ENCODE measurements at places on chromosomes 2 and 18.

- DNase-seq = peak; percentile 49
These were observed 290.5 kb upstream of the KYNU start for GRCh38 chr2:142586693-142587580.

DNA sequence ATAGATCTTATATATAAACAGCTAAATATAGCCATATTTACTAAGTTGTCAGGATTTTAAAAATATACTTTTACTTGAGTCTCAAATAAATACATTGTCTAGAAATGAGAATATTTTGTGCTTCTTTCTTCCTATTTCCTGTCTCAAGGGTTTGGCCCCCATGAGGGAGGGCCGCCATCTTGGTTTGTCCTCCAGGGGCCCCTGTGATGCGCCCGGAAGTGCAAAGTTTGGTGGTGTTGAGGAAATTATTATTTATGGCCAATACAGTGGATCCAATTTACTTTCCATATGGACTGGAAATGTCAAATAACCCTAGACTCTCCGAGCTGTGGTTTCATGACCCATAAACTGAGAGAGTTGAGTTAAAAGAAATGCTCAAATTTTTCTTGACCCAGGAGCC lies 104.7 kb upstream of the OTOS start:
- no peak for DNase-seq

GRCh38 chr2:69238449-69239031 lies 148.5 kb downstream of the GFPT1 start:
- DNase-seq = no peak

- DNase-seq = no peak
These were observed 19.4 kb upstream of the SP5 start for GRCh38 chr2:170695521-170696410.

- no peak for DNase-seq
These were observed 43.6 kb downstream of the KCNG3 start for GRCh38 chr2:42450136-42450535.

DNA sequence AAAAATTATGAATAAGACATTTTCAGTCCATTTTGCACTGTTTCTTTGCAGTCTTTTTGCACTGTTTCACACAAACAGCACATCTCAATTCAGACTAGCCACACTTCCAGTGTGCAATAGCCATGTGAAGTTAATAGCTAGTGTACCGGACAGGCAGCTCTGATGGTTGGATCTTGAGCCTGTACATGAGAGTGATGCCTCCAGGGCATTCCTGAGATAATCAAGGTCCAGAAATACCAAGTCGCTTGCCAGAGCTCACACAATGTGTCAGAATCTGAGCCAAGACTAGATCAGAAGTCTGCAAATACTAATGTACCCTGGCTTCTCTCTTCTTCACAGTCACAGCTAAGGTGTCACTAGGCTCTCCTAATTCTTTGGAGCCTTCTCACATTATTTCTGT lies 180.2 kb downstream of the OSR1 start:
- DNase-seq = no peak

DNA sequence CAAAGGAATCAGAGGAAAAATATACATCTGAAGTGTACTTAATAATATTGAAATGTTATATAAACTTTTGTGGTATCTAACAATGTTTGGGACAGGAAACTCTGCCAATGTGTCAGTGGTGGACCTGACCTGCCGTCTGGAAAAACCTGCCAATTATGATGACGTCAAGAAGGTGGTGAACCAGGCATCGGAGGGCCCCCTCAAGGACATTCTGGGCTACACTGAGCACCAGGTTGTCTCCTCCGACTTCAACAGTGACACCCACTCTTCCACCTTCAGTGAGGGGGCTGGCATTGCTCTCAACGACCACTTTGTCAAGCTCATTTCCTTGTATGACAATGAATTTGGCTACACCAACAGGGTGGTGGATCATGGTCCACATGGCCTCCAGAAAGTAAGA lies 32.6 kb downstream of the CALCRL start:
- peak; percentile 1 for DNase-seq

DNA sequence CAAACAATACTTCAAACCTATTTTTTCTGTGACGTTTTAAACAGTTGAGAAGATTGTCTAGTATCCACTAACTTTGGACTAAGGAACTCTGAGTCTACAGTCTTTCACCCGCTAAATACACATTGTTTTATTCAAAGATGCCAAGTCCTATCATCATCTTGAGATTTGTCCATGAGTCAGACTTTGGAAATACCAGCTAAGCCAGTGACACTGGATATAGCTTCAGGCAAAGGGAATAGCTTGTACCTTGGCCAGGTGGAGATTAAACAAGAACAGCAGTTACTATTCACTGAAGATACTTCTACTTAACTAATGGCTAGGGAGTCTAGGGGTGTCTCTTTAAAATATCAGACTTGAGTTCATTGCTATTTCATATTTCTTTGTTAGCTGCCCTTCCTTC lies 137.5 kb downstream of the COMMD1 start:
- no peak for DNase-seq

GRCh38 chr2:237488295-237488694 lies 1.2 kb downstream of the MLPH start:
- no peak for DNase-seq

- no peak for DNase-seq
These were observed 55.7 kb downstream of the LOXHD1 start for GRCh38 chr18:46601141-46601805.

DNA sequence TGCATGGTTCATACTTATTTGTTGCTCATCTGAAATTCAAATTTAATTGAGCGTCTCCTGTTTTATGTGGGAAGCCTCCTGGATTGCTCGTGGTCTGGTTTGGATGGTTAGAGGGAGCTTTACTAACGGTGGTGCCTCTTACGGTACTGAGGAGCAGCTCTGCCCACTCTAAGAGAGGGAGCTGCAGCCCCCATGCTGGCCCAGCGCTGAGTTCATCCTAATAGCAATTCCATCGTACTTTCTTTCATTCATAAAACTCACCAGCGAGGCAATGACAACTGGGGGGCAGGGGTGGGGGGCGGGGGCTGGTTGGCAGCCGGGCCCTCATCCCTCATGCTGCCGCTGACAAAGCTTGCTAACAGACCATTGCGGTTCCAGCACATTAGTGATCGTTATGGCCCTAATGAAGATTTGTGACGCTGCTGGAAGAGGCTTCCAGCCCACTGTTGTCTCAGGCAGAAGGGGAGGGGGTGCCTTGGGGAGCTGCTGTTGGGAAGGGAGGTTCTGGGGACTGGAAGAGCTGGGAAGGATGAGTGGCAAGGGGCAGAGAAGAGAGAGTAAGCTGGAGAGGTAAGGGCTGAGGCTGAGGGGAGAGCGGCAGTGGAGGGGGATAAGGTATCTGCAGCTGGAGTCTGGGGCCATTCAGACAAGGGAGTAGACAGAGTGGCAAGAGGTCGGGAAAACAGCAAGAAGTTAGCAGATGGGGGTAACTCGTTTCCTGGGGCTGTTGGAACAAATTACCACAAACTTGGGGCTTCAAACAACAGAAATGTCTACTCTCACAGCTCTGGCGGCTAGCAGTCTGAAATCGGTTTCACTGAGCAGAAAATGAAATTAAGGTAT lies 238.1 kb downstream of the LPIN1 start:
- no peak for DNase-seq

GRCh38 chr2:210072922-210073509 lies 70.6 kb downstream of the RPE start:
- DNase-seq = no peak

DNA sequence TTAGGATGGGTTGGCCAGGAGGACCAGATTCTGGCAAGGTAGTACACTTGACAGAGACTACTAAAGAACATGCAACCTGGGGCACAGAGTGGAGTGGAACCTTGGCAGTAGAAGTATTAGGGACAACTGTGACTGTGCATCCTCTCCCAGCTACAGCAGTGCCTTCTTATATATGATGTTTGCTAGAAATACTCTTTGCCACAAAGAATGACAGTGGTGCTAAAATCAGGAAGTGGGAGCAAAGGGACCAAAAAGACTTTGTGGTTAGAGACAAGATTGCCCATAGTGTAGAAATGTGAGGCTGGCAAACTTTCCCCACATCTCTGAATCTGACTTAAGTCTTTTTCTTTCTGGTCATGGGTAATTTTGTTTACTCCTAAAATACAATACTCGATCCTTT lies 9.4 kb upstream of the SLC38A11 start:
- no peak for DNase-seq

DNA sequence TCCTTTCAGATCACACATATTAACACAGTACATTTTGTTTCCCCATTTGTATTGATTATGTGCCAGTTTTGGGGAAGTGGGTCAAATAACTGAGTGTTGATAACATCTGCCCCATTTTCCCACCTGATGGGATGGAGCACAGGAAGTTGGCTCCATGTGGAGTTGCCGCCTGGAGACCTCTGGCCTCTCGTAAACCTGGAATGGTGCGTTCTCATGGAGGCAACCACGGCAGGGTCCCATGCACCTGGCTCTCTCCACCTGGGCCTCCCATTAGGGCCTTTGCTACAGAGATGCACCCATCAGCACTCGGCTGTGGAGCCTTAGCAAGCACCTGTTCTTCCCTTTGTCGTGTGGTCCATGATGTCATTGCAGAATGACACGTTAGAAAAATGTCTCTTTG lies 130.6 kb downstream of the MBP start:
- DNase-seq = no peak

- no peak for DNase-seq
These were observed 69.2 kb downstream of the BOLA3 start for GRCh38 chr2:74078466-74078865.

DNA sequence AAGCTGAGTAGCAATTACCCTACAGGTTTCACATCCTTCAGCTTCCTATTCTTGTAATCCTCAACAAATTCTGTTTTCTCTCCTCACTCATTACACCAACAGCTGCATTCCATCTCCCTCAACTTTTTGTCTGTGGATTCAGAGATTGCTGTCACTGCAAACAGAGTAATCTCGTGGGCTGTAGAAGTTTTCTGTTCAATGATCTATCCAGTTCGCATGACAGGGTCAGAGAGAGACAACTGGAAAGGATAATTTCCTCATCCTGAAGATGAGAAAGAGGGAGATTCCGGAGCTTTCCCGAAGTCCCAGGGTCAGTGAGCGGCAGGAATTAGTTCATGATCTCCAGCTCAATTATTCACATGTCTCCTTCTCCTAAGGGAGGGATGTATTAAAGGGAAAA lies 75.7 kb downstream of the MYO5B start:
- no peak for DNase-seq

DNA sequence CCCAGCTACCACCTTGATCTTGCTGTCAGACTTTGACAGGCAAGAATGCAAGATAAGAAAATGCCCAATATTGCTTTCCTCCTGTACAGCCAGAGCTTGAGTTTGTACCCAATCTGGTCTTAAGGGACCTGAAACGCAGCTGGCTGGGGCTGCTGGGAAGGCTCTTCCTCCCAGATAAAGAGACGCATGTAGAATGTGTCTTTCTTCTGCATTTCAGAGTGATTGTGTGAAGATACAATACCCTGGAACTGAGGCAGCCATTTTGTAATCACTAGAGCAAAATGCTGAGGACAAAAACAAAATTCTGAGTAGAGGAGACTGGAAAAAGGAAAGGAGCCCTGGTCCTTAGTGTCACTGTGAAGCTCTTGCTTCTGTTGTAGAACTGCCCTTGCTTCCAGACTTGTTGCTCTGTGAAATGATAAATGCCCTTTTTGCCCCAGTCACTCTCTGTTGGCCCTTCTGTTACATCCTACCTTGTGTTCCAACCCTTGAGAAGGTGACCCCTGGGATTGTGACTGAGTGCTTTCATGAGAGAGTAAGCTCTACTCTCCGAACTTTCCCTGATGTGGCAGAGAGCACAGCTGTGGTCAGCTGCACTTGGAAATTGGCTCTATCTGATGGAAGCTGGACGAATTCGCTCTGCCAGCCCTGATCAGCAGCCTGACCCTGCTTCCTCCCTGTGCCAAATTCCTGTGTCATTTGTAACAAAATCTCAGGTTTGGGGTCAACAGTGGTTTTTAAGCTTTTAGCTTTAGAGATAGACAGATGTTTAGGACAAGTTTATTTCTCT lies 137.4 kb upstream of the RBMS1 start:
- no peak for DNase-seq

DNA sequence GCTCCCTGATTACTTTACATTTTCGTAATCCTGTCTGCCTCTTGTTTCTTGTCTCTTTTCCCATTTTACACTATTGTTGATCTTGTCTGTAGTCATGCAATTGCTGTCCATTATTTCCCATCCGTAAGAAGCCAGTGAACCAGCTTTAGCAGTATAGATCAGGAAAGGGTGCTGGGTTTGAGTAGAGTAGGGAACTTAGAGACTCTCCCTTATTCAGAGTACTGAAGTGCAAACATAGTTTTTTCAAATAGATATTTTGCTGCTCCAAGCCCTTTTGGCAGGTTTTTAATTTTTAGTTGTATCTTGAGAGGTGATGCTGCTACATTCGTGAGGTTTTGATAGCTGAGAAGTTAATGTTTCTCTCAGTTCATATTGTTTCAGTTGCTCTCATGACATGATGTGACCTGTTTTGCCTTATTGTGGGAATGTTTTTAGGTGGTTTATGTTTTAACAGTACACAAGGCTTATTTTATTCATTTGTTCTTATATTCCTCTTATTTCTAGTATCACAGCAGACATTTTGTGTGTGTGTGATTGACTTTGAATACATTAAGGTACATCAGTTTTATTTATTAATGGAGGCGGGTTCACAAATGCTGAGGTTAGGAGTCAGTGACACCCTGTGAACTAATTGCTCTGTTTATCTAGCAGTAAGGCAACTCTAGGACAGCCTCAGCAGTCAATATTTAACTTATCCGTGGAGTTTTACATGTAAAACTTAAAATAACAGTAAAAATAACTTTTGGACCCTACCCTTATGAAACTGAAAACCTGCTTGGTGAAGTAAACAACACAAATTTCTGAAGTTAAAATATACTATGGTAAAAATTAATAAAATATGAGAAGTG lies 118.4 kb downstream of the ZNF407 start:
- DNase-seq = no peak

DNA sequence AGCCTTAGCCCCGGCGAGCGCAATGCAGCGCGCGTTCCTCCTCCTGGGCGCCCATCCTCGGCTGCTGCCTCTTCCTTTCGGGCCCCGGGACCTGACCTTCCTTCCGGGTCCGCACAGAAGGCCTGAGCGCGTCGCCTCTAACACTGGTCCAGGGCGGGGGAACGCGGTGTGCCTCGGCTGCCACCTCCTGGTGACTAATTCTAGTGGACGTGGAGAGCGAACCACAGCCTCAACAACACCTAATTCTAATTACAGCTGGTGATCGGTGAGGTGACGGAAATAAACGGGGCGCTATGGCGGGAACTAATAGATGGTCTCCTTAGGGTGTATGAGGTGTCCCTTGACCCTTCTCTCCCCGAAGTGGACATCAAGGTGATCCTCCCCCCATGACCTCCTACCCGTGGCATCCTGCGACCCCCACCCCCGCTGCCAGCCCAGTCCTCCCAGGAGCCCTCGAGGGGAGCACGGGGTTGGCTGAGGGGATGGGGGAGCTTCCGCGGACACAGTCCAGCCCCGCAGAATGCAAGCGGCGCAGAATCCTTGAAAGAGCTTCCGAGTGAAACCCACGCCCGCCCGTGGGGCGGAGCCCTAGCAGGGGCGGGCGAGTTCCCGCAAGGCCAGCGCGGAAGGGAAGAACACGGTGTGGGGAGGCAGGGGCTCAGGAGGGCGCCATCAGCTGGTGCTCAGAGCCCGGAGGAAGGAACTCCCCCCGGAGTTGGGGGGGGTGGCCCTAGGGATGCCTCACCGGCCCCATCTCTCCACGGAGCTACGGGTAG lies 12.8 kb upstream of the HMSD start:
- peak; percentile 77 for DNase-seq

- no peak for DNase-seq
These were observed 177.3 kb downstream of the DYSF start for GRCh38 chr2:71630454-71631328.
